ENCODE measurements at places on chromosomes 11 and 22.

DNA sequence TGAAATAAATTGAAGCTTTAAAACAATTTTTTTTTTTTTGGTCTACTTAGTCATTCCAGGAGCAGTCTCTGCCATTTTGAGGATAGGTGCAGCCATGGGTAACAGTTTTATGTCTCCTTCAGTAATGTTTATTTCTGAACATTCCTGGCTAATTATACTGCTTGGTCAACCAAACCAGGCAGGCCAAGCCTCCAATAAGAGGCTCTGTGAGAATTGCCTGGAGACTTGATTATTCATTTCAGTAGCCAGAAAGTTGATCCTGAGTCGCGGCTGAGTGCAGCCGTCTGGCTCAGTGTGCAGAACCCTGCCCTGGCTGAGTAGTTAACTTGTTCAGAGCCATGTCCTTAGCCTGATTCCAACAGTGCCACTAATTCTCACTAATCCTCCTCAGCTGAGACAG is 364.0 kb upstream of the FAT3 start:
- DNase-seq = no peak

DNA sequence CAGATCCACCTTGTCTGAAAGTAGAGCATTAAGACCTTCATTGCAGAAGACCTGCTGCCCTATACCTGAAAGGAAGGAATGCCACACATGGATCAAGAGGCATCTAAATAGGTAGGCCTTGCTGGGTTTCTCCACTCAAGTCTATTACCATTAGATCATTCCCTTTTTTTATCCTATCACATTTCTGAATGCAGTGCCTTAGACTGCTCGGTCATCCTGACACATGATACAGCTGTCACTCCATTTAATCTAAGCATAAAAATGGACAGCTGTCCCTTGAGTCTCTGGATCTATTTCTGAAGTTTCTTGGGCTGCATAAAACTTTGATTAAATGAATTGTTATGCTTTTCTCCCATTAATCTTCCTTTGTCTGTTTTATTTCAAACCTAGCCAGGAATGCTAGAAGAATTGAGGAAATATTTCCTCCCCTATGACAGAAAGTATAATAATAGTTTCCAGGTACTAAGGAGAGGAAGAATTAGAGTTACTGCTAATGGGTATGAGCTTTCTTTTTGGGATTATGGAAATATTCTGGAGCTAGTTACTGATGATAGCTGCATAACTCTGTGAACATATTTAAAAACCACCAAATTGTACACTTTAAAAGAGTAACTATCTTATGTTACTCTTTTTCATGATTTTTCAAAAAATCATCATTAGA is 88.0 kb downstream of the DLG2 start:
- DNase-seq = no peak

- peak; percentile 1 for DNase-seq
These were observed 33.0 kb downstream of the CHID1 start for GRCh38 chr11:877565-877964.

DNA sequence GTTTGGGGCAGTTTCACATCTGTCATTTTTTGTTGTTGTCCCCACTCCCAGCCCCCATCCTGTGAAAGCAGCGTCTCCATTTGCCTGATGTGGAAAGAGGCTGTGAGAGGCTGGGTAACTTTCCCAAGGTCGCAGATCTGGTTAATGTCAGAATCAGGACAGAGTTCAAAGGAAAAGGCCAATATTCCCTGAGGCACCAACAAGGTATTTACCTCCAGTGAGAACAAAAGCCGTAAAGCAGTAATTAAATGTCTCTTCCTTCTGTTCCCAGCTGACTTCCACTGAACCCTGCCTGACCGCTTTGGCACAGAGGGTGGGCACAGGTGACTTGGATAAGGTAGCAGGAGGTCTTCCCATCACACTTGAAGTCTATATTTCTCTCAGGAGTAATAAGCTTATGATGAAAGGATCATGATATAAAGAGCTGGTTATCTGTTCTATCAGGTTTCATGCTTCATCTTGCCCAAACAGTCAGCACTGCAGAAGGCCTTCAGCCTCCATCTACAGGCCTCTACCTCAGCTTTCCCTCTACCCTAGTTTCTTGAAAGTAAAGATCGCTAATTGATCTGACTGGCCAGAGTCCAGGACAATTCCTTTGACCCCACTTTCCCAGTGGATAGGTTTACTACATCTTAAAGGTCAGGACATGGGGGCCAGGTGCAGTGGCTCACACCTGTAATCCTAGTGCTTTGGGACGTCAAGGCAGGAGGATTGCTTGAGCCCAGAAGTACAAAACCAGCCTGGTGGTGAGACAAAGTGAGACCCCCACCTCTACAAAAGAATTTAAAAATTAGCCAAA is 9.4 kb downstream of the C11orf91 start:
- DNase-seq = no peak

DNA sequence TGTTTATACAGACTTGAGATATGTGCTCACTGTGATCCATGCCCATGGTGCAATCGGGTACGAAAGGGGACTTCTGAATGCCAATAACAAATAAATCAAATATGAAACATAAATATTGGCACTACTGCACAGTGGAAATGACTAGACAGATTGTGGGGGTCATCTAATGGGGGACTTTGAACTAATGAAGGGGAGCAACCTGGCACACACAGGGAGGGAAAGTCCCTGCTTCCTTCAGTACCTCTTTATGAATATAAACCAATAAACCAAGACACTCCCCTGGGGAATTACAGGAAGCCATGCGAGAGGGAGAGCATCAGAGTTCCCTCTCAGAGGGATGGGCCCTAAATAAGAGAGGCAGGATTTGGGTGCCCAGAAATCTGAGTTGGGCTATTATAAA is 21.1 kb downstream of the MIF start:
- no peak for DNase-seq

- DNase-seq = no peak
These were observed 196.4 kb downstream of the LARGE1 start for GRCh38 chr22:33723915-33724314.

DNA sequence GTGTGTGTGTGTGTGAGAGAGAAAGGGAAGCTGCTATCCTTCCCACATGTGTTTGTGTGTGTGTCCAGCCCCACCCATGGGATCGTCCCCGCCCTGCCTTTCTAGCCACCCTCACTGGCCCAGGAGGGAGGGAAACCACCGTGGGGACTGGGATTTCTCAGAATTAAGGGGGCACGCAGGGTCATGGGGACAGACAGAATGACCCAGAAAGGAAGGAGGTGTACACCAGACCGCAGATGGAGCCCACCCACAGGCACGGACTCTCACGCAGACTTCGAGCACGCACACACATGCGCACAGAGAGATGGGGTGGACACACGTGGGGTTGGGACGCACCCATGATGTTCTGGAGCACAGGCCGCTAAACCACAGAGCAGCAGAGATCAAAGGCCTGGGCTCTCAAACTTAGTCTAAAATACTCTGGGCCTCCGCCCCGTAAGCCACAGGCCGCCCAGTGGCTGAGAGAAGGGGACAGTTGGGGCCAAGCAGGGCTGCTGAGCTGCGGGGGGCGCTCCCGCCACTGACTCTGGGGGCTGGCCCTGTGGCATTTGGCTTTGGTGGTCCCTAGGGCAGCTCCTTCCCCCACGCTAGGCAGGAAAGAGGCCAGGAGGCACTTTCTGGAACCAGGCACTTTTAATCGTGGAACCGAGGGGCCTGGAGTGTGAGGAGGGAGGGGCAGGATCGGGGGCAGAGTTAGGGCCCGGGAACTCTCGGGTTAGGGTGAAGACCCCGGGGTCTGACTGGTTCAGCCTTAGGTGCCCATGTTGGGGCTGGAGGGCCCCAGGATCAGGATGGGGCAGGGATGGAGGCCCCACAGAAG is 1.5 kb downstream of the IFITM5 start:
- no peak for DNase-seq

DNA sequence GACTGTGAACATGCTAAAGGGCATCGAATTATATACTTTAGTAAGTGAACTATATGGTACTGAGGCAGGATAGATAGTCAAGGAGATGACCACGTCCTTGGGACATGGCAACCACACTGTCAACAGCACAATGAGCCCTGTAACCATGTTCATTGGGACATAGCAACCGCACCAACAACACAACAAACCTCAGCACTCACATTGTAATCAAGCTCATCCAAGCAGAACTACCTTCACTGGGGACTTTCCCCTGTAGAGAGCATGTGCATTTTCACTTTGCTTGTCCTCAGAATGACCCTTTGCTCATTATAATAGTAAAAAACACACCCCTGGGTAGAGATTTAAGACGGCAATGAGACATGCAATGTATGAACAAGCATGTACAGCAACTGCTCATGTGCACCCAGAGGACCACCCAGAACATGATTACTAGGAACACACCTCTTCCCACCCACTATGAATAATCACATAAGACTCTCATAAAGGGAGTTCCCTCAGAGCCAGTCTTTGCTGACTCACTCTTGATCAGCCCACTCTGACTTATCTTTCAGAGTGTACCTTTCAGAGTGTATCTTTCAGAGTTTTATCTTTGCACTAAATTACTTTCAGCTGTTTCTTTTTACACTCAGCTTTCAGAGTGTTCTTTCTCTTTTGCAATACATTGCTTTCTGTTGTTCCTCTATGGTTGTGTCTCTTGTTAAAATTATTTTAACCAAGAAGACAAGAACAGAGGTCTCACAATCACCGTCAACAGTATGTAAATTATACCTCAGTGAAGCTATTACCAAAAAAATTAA is 4.1 kb upstream of the PLAAT2 start:
- DNase-seq = no peak

DNA sequence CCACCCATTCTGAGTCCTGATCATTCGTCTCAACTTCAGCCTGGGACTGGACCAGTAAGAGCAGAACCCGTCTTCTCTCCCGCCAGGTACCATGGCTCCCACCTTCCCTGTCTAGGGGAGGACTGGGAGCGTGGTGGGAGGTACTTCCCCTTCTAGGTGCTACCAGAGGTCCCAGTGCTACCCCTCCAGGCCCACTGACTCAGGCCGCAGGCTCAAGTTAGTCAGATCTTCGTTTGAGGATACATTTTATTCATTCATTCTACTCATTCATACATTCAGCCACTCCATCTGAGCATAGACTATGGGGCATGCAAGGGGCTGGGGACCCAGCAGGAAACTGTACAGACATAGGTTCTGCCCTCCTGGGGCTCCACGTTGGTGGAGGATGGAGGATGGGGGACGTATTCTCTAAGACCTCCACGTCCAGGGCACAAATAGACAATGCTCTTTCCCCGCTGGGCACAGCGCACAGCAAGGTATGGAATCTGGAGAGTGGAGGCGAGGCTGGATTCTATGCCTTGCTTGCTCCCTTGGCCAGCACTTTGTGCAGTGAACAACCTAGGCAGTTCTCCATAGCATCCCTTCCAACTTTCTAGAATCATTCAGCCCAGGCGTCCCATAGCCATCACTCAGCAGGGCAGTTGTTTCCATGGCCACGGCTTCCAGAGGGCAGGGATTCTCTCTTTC is 1.0 kb upstream of the RAB3IL1 start:
- DNase-seq = no peak

Measured in SHP77 (cell line).